ENCODE measurements at places on chromosomes 3 and 15.
A peak's percentile ranks its signal among the peaks of the same experiment; 100 is the strongest.

- DNase-seq, result no peak
- H3K4me3 ChIP-seq, result no peak overlapping the region
- H3K27me3 ChIP-seq, result no peaks in the 10 kb centered on the region
- no peak overlapping the region for H3K27ac ChIP-seq
- H3K4me1 ChIP-seq, result no peaks in the 10 kb centered on the region
These were observed 150.5 kb downstream of the LRRK1 start for GRCh38 chr15:101069654-101069973.

DNA sequence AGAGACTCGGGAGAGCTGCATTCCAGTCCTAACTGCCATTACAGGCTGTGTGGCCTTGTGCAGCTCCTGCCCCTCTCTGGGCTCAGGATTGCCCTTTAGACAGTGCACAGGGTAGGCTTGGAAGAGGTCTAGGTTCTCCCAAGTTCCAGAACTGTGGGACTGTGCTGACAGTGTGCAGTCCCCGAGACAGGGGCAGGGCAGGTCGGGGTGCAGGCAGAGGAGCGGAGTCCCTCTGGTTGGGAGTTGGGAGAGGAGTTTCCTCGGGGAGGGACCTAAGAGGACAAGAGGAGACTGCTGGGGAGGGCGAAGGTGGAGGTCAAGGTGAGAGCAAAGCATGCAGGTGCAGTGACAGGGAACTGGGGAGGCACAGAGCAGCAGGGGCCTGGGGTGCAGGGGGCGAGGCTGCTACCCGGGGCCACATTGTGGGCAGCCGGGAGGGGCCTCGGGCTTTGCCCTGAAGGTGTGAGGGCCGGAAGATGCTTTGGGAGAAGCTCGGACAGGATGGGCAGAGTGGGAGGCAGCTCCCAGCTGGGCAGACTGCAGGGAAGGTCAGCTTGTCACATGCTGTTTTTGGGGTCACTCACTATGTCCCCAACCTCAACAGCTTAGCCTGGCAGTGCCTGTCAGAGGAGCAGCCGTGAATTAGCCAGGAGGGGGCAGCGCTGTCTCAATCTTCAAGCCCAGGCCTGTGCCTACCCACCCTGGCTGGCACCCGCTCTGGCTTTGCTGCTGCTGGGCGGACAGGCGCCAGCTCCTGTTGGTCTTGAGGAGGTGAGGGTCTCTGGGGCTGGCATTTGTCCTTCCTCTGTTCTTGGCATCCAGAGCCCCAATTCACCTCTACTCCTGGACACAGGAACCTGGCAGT is 15.4 kb upstream of the CSPG4 start:
- no peak overlapping the region for H3K4me3 ChIP-seq
- H3K36me3 ChIP-seq, result no peaks in the 10 kb centered on the region
- DNase-seq, result peak; percentile 55
- no peak overlapping the region for H3K27ac ChIP-seq
- no peaks in the 10 kb centered on the region for H3K27me3 ChIP-seq
- H3K4me1 ChIP-seq, result peaks cover 14% of the 10 kb centered on the region

DNA sequence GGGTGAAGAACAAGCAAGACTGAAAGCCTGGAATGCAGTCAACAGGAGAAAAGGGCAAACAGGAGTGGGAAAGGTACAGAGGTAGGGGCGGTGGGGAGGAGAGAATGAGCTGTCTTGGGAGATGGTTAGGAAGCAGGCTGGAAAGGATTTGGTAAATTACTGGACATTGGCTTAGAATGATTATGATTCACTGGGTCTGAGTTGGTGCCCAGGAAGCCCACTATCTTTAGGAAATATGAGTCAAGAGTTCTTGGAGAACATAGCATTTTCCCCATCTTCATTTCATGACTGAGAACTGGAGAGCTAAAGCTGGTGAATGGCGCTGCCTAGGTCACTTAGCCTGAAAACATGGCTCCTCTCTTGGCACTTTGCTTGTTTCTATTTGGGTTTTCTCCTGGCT is 74.7 kb upstream of the C3orf80 start:
- no peak overlapping the region for H3K4me3 ChIP-seq
- H3K27me3 ChIP-seq, result no peaks in the 10 kb centered on the region
- no peak for DNase-seq
- H3K36me3 ChIP-seq, result no peaks in the 10 kb centered on the region

- no peak overlapping the region for H3K27ac ChIP-seq
- H3K27me3 ChIP-seq, result no peaks in the 10 kb centered on the region
- H3K4me1 ChIP-seq, result no peaks in the 10 kb centered on the region
- no peak for DNase-seq
These were observed 63.5 kb downstream of the DNAH1 start for GRCh38 chr3:52379610-52380009.

DNA sequence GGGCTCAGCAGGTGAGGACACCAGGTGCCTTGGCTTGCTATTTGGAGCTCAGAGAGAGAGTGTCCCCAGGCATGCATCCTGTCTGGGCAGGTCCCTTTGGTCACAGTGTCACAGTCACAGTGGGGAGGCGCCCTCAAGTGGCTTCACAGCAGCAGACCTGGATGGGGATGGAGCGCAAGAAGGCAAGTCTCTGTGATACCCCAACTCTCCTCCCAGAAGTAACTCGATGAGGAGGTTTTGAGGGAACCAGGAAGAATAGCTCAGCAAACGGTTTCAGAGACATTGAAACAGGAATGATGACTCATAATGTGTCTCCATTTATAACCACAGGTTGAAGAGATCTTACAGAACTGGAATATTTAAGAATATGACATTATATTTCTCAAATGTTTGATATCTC is 66.5 kb upstream of the SH3GL3 start:
- peaks cover 34% of the 10 kb centered on the region for H3K27me3 ChIP-seq
- H3K4me3 ChIP-seq, result no peak overlapping the region
- H3K36me3 ChIP-seq, result no peaks in the 10 kb centered on the region
- DNase-seq, result peak; percentile 26
- H3K27ac ChIP-seq, result no peak overlapping the region
